ENCODE measurements at places on chromosomes 6 and 20. TPM values are rescaled to one million over a fixed set of nuclear protein-coding genes. Genes with fewer than 3 reads are reported as not detected.

DNA sequence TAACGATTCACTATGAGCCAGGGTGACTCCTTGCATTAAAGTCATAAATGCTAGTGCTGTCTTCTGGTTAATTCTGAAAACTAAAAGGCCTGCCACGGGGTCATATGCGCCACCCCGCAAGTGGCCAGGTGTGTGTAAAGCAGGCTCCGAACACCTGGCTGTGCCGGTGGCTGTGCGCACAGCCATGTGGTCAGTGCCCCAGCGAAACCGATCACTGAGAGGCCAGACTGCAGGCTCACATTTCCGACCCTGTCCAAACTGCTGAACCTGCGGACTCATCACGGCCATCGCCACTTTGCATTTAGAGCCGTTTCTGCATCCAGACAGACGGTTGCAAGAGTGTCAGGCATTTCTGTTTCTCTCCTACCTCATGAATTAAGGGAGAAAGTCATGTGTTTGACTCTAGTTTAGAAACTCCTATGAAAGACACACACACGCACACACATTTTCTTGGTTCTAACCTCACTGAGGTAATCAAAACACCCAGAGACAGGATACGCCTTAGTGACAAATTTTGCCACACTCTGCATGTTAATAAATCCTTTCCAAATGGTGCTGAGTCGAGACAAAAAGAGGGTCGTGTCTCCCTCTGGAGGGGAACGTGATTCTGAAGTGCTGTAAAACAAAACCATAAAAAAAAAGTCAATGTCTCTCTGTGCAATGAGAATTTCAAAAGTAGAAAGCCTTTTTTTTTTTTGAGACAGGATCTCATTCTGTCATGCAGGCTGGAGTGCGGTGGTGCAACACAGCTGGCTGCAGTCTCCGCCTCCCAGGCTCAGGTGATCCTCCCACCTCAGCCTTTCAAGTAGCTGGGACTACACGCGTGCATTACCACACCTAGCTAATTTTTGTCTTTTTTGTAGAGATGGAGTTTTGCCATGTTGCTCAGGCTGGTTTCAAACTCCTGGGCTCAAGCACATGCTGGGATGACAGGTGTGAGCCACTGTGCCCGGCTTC is 31.0 kb upstream of the TCFL5 start:
- DNase-seq, result no peak
- no peak overlapping the region for H3K4me3 ChIP-seq
- H3K27me3 ChIP-seq, result no peaks in the 10 kb centered on the region
- H3K4me1 ChIP-seq, result peaks cover under 1% of the 10 kb centered on the region

DNA sequence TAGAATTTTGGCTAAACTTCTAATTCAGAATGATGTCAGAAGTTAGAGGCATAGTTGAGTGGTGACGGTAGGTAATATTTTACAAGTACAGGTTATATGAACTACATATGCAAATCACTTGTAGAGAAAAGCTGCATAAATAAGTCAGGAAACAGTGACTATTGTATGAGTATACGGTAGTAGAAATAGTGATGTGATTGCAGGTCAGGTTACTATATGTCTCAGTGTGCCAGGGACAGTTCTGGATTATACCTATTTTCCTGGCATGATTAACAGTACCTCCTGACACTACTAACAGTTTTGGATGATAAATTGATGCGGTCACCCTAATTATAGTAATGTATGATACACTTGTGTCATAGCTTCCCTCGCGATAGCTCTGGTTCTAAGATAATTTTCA is 9.2 kb downstream of the DNAH8 start:
- H3K27ac ChIP-seq, result no peak overlapping the region
- no peaks in the 10 kb centered on the region for H3K36me3 ChIP-seq
- no peaks in the 10 kb centered on the region for H3K27me3 ChIP-seq
- no peaks in the 10 kb centered on the region for H3K4me1 ChIP-seq

DNA sequence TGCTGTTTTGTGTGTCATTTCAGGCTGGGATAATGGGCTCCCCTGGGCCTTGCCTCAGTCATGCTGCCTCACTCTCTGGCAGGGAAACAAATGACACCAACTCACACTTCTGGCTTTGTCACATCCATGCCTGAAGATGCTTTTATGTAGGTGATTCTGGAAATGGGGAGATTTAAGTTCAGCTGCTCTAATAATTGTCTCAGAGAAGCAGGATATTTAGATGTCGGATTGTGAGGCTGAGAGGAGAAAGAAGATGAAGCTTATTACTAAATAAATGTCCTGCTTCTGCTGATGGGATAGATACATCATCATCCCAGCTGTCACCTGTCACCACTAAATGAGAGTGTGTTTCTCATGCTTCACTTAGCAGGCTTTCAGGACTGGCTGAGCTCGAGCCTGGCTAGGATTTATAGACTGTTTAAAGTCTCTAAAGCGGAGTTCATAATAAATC is 480.2 kb upstream of the SPTLC3 start:
- H3K4me1 ChIP-seq, result no peaks in the 10 kb centered on the region
- no peak for DNase-seq
- no peak overlapping the region for H3K27ac ChIP-seq
- H3K4me3 ChIP-seq, result no peak overlapping the region

Gene NKAIN4
- not detected for total RNA-seq

Gene KCNB1
- 3.3 TPM for total RNA-seq

Gene GLP1R
- total RNA-seq, result 6.9 TPM

Gene CD24
- total RNA-seq, result 618 TPM

Gene APCDD1L
- total RNA-seq, result 1.3 TPM

Measured in body of pancreas (tissue), 4 donors.